CD4-positive, alpha-beta T cell treated with Interleukin-21 for 1 hour (primary cell): ENCODE measurements at places on chromosomes 1 and 21.

GRCh38 chr1:22121421-22121911 lies 21.4 kb downstream of the WNT4 start:
- DNase-seq: no peak

GRCh38 chr1:112636597-112637253 lies 17.1 kb downstream of the CAPZA1 start:
- DNase-seq: no peak

GRCh38 chr1:50352428-50352827 lies 70.8 kb downstream of the DMRTA2 start:
- no peak for DNase-seq

GRCh38 chr1:93844262-93845045 lies 34.6 kb downstream of the DNTTIP2 start:
- DNase-seq: peak; percentile 79
